CD4-positive, alpha-beta T cell treated with Interleukin-6 at 100 ng/mL for 8 hours (primary cell): ENCODE measurements at places on chromosomes 12 and 14.

DNA sequence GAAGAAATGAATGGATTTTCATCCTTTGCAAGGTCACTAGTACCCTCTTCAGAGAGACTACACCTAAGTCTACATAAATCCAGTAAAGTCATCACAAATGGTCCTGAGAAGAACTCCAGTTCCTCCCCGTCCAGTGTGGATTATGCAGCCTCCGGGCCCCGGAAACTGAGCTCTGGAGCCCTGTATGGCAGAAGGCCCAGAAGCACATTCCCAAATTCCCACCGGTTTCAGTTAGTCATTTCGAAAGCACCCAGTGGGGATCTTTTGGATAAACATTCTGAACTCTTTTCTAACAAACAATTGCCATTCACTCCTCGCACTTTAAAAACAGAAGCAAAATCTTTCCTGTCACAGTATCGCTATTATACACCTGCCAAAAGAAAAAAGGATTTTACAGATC lies 40.8 kb downstream of the SPATA7 start:
- DNase-seq: no peak

GRCh38 chr14:20143911-20144310 lies 5.3 kb downstream of the OR4N5 start:
- DNase-seq: no peak

DNA sequence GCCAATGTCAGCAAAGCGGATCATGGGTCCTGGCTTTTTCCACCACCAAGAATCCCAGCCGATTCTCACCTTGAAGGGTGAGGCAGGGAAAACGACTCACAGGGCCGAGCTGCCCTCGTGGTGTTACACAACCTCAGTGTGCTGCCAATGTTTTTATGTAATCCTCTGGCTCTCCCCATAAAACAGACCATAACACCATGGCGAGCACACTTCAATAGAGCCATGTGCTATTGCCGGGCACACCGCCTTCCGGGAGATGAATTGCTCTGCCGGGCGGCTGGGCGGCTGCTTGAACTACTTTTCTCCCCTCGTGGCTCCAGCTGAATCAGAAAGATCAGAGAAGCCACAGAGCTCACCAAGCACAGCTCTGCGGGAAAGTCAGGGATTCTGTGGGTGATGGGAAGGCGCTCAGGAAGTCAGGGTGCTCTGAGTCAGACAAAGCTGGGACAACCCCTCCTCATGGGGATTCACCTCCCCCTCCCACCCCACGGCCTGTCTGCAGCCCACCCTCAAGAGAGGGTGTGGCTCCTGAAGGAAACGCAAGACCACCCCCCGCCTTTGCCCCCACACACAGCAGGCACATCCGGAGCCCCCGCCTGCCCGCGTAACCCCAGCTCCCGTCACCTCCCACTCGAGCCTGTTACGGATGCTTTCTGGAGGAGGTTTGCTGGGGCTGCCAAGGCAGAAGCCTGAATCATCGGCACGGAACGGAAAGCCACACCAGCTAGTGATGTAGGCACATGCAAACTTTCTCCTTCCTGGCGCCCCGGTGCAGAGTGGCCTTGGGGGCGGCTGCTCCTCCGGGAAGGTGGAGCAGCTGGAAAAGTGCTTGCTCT lies 1.8 kb downstream of the GALNT9 start:
- DNase-seq: no peak

DNA sequence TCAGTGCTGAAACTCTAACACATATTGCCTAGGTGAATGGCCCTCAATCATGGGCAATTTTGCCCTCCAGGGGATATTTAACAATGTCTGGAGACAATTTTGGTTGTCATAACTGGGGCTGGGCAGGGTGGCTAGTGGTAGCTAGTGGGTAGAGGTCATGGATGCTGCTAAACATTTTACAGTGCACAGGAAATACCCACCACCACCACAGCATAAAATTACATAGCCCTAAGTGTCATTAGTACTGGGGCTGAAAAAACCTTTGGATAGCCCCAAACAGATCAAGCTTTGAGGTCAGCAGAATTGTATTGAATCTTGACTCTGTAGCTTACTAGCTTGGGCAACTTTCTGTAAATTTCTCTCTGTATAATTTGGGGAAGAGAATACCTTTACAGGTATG lies 758.0 kb downstream of the BCL11B start:
- DNase-seq: no peak

GRCh38 chr14:100438678-100439592 lies 115.8 kb downstream of the SLC25A47 start:
- DNase-seq: no peak

- no peak for DNase-seq
These were observed 70.6 kb upstream of the CCND2 start for GRCh38 chr12:4202918-4203317.

DNA sequence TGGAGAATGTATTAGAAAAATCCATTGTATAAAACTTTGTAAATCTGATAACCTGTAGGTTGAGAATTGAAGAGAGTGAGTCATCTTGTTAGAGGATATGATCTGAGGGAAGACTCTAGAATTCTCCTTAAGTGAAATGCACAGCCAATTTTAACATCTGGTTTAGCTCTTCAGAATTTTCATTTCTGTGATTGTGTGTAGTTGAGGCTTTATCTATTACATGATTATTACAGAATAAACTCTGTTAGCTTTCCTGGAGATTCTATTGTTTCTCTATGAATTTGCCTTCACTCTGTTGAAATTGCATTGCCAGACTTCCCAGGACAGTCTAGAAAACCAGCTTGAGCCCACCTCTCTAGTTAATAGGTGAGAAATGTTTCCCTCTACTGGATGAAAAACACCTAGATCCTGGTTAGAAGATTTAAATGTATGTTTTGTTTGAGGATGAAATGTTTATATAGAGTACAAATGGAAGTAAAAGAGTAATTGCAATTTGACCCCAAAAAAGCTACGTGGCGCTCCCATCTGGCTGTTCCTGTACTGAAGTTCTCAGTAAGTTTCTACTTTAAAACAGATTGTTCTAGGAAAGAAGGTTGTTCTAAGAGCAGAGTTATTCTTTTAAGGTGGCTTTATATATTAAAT lies 2.9 kb downstream of the NUDT4 start:
- DNase-seq: no peak

DNA sequence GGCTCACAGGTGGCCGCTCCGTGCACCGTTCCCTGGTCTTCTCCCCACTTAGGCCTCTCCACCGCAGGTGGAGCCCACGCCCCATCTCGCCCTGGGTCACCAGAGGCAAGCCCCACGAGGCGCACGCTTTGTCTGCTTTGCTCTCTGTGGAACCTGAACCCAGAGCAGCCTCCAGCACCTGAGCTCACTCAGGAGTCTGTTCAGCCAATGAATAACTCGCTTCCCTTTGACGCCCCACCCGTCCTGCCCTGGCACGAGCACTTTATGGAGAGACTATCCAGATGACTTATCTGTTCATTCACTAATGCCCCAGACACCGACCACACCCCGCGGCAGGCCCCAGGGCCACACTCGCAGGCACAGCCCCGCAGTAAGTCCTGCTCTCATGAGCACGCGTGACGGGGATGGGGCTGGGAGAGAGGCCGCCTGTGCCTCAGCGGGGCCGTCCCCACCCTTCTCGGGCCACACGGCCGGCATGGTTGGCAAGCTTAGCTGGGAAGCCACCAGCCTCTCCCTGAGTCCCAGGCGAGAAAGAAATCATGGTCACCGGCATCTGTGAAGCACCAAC lies 85.0 kb downstream of the NOC4L start:
- no peak for DNase-seq

DNA sequence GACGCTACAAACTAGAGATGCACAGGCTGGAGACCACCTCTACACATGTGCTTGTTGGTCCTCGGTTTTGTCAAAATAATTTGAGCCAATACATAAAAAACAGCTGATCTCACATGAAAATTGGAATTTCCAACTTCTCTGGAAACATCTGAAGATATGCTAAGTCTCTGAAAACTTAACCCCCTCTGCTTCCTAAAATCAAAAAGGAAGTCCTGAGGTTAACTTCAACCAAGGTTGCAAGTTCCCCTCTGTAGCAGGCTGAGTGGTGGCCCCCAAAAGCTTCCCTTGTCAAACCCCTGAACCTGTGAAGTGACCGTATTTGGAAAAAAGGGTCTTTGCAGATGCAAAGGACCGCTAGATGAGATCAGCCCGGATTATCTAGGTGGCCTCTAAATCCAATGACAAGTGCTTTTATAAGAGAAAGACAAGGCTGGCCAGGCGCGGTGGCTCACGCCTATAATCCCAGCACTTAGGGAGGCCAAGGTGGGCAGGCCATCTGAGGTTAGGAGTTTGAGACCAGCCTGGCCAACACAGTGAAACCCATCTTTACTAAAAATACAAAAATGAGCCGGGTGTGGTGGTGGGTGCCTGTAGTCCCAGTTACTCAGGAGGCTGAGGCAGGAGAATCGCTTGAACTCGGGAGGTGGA lies 32.0 kb upstream of the VPS37B start:
- no peak for DNase-seq

GRCh38 chr14:24075485-24076301 lies 4.3 kb downstream of the CPNE6 start:
- no peak for DNase-seq

DNA sequence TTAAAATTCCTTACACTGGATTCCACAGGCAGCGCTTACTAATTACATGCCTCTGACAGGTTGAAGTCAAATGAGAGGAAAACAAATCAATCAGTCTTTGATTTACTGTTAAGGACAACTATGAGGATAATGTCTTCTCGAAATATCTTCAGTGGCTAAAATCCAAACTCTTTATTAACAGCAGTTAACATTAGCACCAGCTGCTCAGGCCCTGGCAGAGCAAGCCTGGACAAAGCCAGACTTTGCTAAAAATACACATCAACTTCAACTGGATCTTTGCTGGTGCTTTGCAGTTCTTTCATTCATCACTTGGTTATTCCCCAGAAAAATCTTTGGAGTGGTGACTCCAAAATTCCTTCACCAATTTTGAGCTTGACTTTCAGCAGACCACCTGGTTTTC lies 98.7 kb downstream of the HECTD4 start:
- DNase-seq: no peak

- no peak for DNase-seq
These were observed 239.7 kb upstream of the BTG1 start for GRCh38 chr12:92385296-92385695.

DNA sequence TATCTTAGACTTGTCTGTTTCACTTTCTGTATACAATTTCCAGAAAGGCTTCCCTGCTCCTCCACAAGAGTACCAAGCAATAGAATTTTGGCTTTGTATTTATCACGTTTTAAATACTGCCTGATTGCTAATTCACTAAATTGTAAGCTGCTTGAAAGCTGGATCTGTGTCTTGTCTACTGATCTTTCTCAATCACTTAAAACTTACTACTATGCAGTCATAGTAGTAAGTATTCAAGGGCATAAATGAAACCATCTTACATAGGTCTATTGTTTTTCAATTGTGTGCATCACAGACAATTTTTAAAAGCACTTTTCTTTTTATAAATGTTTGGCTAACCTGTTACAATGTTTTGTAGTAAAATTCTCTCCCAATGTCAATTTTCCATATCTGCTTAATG lies 1.2 kb upstream of the GLIPR1L2 start:
- DNase-seq: no peak

GRCh38 chr12:86137936-86138335 lies 118.3 kb downstream of the MGAT4C start:
- DNase-seq: no peak

- DNase-seq: peak; percentile 36
These were observed 77.7 kb downstream of the PPP2R5C start for GRCh38 chr14:101839236-101839635.

- DNase-seq: no peak
These were observed 90.3 kb downstream of the RFX4 start for GRCh38 chr12:106673141-106673540.

DNA sequence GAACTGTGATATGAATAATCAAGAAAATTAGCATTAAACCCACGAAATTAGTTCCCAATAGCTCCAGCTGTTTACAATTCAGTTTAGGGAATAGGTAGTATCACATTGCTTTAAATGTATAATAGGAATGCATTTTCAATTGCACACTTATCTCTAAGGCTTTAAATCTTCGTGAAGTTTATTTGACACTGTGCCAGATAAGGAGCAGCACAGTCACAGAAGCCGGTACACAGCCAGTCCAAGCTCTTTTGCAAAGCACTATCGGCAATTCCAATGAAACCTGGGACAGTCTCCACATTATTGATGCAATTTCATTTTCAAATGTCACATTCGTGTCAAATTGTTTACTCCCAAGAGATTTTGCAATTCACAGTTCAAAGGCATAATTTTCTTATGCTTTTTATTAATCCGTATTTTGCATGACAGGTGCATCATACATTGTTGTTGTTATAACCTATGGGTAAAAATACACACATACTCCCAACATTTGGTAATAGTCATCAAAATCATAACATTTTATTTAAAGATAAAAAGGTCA lies 602.8 kb downstream of the RPS29 start:
- DNase-seq: no peak

- no peak for DNase-seq
These were observed 11.4 kb downstream of the SLC15A5 start for GRCh38 chr12:16266085-16266484.

DNA sequence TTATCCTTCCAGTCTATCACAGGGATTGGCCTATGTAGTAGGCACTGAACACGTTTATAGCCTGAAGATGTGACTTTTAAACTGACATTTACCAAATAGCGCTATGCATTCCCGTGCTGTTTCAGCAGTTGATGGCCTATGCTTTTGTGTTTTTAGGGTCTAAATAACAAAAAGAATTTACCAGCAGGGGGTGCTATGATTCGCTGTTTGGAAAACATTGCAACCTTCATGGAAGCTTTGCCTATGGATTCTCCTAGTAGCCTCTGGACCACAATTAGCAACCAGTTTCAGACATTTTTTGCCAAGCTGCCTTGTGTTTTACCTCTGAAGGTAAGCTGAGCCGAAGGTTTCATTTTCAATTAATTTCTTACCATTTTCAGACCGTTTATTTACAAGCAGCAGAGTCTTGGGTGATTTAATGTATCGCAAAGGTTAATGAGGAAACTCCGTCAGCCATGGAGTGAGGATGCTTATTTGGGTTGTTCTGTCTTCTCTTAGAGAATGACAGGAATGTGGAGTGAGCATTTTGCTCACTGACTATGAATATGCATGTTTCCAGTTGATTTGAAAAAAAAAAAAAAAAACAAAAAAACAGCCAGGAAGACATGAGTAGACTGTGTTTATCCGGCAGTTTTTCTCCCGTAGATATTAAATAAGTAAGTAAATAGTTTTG lies 133.1 kb downstream of the PRIMA1 start:
- no peak for DNase-seq

DNA sequence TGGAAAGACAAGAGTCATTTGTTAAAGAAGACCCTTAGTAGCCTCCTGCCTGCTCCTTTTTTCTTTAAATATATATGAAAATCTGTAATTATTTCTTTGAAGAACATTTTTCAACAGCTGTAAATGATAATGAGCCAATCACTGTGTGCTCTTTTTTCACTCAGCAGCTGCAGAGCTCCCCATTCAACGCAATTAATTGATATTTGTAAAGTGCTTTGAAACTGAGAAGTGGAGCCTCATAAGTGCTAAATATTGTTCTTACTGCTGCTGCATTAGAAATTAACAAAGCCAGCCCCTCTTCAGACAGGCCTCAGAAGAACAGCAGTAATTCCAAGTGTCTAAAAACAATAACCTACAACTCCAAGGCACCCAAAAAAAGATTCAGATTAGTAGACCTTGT lies 224.3 kb downstream of the GXYLT1 start:
- DNase-seq: no peak
